ENCODE measurements at places on chromosomes 1 and 21.
A peak's percentile ranks its signal among the peaks of the same experiment; 100 is the strongest.

DNA sequence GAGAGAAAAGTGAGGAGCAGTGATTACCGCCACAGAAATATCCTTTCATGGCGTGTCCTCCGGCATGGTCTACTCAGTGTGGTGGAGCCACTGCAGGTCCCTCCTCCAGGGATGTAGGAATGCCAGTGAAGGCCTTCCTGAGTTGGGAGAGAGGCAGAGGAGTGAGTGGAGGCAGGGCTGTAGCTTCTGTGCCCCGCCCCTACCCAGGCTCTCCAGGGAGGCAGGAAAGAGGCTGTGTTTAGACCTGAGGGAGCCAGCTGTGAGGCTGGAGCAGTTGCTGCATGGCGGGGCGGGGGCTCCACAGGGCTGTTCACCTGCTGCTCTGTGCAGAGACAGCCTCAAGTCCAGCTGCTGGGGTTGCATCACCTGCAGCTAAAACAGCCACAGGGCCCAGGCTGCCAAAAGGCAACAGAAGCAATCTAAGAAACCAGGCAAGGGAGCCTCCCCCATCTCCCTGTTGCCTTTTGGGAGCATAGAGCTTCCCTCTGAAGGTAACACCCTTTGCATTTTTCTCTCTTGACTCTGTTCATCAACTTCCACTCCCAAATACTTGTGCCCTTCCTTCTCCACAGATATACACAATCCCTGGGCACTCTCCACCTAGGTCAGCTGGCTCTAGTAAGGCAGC is 801 bp upstream of the ANXA9 start:
- peak; percentile 73 for DNase-seq

DNA sequence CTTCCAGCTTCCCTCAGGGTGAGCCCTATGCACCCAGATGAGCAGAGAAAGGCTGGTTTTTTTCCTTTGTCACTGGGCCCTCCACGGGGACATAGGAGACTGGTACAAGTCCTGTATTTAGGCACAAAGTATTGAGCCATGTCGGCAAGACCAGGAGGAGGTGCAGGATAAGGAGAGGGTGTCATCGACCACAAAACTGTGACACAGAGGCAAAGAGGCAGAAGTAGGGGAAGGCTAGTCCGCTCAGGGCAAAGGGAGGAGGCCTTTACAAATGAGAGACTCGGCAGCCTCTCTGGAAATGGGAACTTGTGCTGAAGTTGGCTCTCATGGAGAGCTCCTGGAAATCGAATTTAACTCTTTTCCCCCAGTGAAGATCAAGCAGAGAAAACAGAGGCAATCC is 70.7 kb upstream of the CAMK1G start:
- DNase-seq: no peak

- DNase-seq: no peak
Measured at GRCh38 chr1:55444667-55445066, 229.5 kb upstream of the USP24 start.

DNA sequence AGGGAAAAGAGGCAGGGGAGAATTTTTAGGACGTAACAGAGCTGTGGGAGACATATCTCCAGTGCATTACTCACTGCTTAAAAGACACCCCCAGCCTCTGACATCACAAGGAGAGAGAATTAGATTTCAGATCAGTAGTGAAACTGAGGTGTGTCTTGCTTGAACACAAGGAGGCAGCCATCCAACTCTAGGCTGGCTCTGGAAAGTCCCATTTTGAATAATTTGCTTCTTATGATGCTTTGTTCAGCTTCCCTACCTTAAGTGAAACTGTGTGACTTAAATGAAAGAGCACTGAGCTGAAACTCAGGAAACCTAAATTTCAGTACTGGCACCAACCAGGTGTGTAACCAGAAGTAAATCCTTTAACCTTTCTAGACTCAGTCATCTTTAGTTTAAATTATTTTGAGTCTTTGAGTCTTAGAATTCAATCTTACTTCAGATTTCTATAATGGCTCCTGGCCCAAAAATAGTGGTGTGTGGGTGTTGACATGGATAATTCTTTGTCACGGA is 251.6 kb upstream of the SGIP1 start:
- no peak for DNase-seq

DNA sequence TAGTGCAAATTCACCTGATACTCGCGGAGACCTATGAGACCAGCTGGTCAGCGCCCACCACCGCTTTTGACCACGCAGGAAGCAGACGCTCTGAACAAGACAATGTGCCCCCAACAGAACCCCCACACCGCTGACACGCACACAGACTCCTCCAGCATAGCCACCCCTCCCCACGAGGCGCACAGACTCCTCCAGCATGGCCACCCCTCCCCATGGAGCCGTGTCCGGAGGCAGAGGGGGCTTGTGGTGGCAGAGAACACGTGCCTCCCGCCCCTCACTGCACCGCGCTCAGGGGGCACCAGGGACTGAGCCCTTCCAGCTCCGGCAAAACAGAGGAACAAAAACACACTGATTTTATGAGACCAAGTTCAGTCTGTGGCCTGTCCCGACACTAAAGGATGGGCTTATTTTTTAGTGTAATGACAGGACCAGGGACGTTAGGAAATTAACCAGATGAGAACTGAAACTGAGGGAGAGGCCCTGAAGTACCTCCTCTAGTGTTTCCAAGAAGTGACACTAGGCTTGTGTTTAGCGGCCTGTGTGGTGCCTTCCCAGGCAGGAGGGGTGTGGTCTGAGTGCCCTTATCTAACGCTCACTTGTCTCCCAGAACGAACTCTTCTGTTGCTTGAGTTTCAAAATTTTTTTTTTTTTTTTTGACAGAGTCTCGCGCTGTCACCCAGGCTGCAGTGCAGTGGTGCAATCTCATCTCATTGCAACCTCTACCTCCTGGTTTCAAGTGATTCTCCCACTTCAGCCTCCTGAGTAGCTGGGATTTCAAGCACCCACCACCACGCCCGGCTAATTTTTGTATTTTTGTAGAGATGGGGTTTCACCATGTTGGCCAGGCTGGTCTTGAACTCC is 10.0 kb upstream of the AGPAT3 start:
- no peak for DNase-seq

DNA sequence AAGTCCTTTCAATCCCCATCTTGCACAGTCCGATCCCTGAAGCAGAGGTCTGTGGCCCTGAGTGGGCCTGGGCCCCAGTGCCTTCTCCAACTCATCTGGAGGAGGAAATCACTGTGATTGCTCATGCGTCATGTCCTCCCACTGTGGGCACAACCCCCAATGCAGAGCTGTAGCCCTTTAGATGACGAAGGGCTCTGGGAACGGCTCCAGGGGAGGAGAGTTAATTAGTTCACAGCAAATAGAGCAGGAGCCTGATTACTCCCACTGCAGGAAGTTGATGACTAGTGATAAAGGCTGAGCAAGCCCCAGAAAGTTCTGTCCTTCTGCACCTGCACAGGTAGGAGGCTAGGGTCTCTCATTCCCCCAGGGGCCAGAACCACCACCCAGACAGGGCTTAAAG is 111.5 kb downstream of the CCDC185 start:
- no peak for DNase-seq

DNA sequence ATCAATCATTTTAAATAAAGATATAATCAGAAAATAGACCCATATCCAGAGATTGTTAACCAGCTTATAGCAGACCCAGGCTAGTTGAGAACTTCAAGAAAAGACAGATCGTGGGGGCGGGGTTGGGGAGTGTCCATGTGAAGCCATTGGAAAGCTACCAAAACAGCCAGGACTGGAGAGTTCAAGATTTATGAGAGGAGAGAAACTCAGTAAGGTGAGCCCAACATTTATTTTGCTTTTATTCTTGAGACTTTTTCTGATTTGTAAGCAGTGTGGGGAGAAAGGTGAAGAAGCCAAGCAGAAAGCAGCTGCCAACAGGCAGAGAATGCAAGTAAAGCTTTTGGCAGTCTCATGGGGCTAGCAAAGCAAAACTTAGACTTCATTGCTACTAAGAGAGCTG is 179.9 kb downstream of the VPS13D start:
- DNase-seq: no peak

- DNase-seq: peak; percentile 60
Measured at GRCh38 chr21:42513151-42513984, at the start of gene SLC37A1. SLC37A1 (plus strand) TSS chr21:42513852; CDS start chr21:42518455, 4,603 bp downstream.

DNA sequence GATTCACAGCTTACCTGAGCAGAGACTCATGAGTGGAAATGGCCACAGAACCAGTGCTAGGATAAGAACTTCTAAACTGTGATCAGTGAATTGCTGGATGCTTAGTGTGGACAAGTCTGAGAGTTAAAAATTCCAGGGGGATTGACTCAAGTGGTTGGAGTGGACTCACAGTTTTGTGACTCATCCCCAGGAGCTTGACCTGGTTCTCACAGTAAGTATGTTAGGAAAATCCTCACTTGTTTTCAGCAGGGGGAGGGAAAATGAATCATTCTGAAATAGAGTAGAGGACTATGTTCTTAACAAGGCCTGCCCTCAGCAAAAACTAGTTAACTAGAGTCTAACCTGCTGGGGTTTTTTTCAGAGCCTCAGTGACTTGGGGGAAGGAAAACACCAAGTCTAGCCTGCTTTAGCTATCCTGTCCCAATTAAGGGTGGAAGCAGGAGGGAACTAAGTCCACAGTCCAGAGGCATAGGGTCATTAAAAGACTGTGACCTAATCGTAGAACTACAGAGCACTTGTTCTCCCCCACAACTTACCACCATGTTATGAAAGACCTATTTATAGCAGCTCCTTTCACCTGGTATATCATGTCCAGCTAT is 6.1 kb upstream of the CDC73 start:
- no peak for DNase-seq

GRCh38 chr1:241482761-241483250 is 36.7 kb downstream of the FH start:
- DNase-seq: no peak

DNA sequence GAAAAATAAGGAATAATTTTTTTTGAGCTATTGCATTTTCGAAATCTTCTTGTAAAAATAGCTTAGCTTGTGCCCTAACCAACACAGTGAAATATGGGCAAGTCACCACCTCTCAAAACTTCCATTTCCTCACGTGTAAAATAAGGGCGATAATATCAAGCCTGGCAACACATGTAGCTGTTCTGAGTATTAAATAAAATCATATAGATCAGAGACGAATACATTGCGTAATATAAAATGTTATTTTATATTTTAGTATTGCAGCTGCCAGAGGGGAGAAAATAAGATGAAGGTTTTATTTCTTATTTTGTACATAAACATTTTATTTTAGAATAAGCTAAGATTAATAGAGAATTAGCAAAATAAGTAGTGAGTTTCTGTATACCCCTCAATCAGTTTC is 85.9 kb downstream of the C21orf91 start:
- DNase-seq: no peak

DNA sequence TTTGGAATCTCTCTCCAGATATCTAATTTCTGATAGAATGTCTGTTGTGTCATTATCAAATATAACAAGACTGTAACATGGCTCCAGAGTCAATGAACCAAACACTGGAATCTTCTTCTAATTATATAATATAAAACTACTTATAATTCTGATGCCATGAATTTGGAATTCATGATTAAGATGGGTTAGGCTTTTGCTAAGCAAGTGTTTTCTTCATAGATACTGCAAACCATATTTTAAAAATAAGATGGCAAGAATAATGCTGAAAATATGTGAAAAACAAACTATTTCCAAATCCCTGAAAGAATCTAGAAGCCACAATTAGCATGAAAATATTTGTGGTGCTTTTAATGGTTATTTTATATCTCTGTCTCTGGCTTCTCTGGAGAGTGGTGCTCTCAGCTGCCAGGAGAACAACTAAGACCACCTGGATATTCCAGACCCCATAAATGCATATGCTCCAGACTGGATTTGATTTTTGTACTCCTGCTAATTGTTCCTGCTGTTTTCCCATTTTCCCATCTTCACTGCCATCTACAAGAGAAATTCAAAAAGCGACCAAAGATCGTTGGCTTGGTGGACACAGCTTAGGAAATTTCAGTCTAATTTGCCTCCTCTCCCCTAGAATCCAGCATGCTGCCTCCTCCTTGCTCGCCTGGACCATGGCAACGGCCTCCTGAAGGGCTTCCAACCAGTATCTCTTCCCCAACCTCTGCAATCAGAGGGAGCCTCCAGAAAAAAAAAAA is 418.9 kb downstream of the SETD4 start:
- DNase-seq: no peak

DNA sequence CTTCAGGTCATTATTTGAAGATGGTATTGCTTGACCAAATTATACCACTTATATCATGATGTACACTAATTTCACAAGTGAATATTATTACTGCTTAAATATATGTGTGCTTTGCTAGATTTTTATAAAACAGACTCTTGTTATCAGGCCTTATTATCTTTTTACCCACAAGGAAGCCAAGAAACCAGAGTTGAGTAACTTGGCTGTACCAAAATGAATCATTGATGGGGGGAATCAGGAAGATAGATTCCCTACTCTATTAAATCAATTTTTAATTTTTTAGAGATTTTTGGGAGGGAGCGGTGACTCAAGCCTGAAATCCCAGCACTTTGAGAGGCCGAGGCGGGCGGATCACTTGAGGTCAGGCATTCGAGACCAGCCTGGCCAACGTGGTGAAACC is 16.0 kb upstream of the SCCPDH start:
- DNase-seq: no peak

GRCh38 chr1:182235952-182236650 is 155.5 kb downstream of the GLUL start:
- no peak for DNase-seq

DNA sequence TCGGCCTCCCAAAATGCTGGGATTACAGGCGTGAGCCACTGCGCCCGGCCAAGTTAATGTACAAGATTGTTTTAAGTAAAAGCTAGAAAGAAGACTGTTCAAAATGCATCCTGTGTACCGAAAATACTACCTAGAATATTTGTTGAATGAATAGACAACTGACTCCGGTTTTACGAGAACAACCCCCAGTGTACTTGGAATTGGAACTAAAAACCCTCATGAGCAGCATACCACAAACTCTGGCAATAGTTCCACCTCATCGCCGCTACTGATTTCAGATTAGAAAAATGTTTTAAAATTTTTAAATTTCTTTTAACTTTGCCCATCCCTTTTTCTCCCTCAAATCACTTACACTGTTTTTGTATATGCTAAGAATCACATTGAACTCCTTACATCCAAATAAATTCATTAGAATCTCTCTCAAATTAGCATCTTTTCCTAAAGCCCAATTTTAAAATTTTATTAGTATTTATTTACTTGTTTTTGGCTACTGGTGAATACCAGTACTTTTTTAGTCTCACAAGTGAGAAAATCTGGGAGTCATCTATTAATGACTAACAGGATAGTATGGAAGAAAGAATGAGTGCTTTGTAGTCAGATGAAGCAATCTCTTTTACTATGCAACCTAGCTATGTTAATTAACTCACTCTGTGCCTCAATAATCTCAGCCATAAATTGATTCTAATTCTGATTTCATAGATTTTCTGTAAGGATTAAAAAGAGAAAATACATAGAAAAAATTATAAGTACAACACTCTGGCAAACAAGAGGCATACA is 95.1 kb downstream of the GPATCH2 start:
- DNase-seq: no peak

- DNase-seq: no peak
Measured at GRCh38 chr1:206609229-206609991, 2.9 kb downstream of the EIF2D start.

- DNase-seq: no peak
Measured at GRCh38 chr1:30807318-30808066, 49.9 kb upstream of the LAPTM5 start.

GRCh38 chr1:15090373-15090772 is 63.2 kb upstream of the TMEM51 start:
- peak; percentile 85 for DNase-seq

All from ecto neural progenitor cell (in vitro differentiated cells).